ENCODE measurements at places on chromosomes 4 and X.

DNA sequence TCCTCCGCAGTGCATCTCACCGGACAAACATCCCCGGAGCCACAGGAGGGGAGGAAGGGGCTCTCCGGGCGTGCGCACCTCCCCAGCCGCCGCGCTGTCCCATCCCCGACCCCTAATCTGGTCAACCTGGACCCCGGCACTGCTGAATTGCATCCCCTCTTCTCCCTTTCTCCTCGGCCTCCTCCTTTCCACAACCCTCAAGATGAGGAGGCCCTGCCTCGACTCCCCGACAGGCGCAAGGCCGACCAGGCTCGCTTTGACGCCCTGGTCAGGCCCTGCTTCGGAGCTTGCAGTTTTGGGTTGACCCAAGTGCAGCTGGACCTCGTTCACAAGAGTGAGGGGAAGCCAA is 2.3 kb downstream of the PDGFRA start:
- no peak for DNase-seq

DNA sequence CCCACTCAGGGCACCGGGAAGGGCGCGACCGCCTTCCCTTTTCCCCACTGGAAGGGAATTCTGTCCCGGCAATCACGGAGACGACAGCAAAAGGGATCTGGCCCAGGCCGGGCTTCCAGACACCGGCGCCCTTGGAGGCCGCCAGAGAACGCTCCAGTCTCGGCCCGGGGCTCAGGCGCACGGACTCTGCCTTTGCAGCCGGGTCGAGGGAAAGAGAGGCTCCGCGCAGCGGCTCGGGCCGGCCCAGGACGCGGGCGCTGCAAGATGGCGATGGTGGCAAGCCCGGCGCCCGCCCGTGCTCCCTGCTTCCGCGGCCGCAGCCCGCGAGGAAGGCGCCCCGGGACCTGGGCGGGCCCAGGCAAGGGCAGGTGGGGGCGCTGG is 1.1 kb downstream of the CTBP1 start:
- DNase-seq: no peak

DNA sequence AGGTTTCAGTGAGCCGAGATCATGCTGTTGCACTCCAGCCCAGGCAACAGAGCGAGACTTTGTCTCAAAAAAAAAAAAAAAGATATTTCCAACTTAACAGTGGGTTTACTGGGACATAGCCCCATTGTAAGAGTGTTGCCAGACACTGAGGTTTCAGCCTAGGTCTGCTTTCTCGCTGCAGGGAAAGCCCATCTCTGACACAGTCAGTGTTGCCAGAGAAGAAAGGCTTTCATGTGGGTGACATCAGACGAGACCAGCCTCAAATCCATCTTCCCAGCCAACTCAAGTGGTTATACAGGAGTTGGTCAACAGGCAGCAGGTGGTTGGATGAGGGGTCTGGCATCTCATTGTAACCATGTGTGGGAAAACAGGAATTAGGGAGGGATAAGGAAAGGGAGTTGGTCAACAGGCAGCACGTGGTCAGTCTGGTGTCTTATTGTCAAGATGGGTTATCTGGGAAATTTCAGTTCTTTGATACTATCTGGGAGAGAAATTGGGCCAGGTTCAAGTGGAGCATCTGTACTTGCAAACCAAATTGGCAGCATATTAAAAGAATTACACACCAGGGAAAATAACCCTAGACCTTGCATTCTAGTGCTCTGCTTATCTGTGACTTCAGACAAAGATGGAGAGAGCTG is 41.1 kb downstream of the NELFA start:
- no peak for DNase-seq

- no peak for DNase-seq
Measured at GRCh38 chr4:17182888-17183287, 284.4 kb upstream of the LDB2 start.

DNA sequence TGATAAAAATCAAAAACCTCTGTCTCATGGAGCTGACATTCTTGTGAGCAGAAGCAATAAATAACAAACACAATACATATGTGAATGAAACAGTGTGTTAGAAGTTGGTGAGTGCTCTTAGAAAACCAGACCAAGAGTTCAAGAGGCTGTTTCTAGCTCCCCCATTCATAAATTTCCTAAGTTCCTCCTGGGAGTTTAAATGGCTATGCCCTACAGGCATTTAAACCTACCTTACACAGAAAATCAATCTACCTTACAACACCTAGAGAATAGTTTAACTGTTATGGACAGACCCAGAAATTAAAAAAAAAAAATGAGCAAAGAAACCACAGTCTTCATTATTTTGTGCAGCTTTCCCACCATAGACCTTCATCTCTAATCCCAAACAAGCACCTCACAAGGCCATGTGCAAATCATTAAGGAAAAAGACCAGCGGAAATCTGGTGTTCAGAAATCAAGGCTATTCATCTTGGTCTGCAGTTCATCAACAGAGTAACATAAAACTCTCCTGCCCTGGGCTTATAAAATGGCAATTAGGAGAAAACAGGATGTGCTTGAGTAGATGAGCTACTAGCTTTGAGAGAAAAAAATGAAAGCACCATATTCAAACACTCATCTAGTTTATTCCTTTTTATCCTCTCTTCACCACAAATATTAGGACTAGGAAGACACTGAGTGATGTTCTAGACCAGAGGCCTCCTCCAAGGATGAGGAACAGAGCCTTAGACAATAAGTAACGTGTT is 147.2 kb downstream of the SHROOM3 start:
- DNase-seq: no peak

GRCh38 chr4:90211174-90211573 is 84.0 kb downstream of the CCSER1 start:
- DNase-seq: no peak

DNA sequence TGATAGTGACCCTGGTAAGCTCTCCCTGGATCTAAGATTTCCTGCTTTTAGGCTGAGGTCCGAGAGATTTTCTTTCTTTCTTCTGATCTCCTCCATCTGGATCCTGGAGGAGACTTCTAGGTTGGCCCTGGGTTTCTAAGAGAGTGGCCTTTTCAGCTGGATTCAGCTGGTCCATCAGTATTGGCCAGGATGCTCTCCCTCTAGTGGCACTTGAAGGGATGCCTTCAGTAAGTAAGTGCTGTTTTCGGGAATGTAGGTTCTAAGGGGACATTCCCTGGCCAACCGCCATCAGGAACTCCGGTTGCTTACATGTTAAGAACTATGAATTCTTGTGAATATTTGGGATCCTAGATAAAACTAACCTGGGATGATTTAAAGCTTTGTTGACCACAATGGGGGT is 56.9 kb downstream of the SERTM2 start:
- peak; percentile 6 for DNase-seq

GRCh38 chr4:114729068-114729738 is 130.6 kb downstream of the UGT8 start:
- DNase-seq: peak; percentile 39

DNA sequence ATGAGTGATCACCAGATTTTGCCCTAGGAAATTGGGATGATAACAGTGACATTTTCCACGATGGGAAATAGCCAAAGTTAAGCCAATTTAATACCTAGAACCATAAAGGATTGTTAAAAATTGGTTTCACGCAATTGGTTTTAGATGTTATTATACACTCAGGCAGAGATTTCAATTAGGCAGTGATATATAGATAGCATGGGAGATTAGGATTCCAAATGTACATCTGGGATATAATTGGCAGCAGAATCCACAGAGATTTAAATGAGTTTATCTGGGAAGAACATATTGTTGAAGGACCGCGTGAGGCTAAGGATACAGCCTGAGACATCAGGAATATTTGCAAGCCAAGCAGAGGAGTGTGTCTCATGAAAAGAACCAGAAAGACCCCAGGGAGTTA is 351.6 kb downstream of the GPM6A start:
- no peak for DNase-seq

- no peak for DNase-seq
Measured at GRCh38 chr4:36332782-36333131, 51.3 kb downstream of the DTHD1 start.

DNA sequence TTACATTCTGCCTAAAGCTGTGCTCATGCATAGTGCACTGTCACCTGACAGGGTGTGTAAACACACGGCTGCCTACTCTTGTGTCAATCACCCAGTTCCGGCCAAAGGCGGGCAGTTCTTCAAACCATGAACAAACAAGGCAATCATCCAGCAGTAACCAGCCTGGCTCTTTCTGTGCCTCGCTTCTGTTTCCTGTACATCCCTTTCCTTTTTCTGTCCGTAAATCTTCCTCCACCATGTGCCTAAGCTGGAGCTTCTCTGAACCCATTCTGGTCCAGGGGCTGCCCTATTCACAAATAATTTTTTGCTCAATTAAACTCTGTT is 60.8 kb upstream of the CBR4 start:
- no peak for DNase-seq

DNA sequence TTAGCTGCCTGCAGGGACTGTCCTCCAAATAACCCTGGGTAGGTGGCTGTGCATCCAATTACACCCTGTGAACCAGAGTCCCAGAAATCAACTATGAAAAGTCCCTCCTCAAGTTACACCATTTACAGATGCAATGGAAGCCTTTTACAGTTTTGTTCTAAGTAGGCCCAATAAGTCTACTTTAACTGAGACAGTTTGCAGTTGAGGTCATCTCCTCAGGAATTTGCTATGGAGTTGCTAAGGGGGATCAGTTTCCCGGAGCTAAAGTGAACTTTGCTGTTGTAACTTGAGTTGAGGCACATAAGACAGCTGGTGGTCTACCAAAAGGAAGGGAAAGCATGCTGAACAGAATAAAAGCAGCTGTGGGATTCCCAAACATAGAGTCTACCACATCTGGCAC is 121.6 kb upstream of the STK26 start:
- no peak for DNase-seq

DNA sequence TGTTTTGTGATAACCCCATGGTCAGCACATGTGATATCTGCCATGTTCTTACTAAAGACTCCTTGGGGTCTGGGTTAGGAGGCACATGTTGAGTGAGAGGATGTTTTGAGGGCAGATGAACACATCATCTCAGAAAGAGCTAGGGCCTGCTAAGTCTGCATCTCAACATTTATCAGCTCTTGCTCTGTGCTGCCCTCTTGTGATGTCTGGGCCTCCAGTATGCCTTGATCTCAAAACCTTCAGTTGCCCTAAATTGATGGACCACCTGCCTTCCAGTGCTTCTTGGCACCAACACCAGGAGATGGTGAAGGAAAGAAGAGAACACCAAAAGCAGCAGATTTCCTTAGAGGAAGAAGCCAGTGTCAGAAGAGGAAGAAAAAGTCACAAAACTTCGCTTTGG is 22.5 kb downstream of the MID1 start:
- DNase-seq: peak; percentile 24

GRCh38 chr4:144703494-144703893 is 57.5 kb downstream of the HHIP start:
- DNase-seq: no peak

- no peak for DNase-seq
Measured at GRCh38 chrX:70504772-70505450, 60.3 kb downstream of the DLG3 start.

GRCh38 chr4:25923745-25924144 is 9.7 kb downstream of the SMIM20 start:
- no peak for DNase-seq

DNA sequence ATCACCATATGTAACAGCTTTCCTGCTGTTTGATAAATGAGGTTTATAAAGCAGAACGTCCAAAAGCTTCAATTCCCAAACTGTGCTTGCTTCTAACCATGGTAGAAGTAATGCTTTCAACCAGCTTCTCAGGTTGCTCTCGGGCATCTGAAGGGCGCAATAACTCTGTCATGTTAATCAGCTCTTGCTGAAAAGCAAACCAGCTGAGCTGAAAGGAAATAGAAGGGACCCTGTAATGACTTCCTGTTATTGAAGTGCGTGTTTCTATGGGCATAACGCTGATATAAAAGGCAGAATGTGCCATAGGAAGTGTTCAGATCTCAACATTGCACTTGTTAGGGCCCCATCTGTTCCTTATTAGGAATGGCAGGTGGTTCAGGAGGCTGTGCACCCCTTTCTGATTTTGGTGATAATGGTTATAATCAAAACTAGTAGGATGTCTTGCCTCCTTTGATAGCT is 21.2 kb downstream of the HERC3 start:
- DNase-seq: peak; percentile 86

DNA sequence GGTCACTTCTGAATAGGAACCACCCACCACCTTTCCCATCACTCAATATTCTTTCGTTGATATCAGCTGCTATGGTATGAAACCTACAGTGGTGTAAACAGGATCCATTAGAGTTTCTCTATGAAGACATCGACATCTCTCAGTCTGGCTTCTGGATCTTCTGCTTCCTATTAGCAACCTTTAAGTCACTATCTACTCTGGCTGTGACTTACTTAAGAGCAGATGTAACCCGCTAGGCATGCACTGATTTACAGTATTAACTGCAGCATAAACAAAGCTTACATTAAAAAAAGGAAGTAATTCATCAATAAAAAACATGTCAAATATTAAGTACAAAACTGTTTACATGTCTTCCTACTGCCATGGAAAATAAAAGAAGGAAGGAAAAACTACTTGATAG is 96.4 kb downstream of the ANAPC10 start:
- DNase-seq: no peak

GRCh38 chr4:167721617-167722486 is 370.5 kb upstream of the ANXA10 start:
- no peak for DNase-seq

GRCh38 chrX:70509078-70509477 is 64.4 kb downstream of the DLG3 start:
- no peak for DNase-seq

- DNase-seq: no peak
Measured at GRCh38 chr4:87037671-87038334, 103.0 kb downstream of the AFF1 start.

GRCh38 chr4:3436798-3437581 is 4.8 kb upstream of the HGFAC start:
- no peak for DNase-seq

DNA sequence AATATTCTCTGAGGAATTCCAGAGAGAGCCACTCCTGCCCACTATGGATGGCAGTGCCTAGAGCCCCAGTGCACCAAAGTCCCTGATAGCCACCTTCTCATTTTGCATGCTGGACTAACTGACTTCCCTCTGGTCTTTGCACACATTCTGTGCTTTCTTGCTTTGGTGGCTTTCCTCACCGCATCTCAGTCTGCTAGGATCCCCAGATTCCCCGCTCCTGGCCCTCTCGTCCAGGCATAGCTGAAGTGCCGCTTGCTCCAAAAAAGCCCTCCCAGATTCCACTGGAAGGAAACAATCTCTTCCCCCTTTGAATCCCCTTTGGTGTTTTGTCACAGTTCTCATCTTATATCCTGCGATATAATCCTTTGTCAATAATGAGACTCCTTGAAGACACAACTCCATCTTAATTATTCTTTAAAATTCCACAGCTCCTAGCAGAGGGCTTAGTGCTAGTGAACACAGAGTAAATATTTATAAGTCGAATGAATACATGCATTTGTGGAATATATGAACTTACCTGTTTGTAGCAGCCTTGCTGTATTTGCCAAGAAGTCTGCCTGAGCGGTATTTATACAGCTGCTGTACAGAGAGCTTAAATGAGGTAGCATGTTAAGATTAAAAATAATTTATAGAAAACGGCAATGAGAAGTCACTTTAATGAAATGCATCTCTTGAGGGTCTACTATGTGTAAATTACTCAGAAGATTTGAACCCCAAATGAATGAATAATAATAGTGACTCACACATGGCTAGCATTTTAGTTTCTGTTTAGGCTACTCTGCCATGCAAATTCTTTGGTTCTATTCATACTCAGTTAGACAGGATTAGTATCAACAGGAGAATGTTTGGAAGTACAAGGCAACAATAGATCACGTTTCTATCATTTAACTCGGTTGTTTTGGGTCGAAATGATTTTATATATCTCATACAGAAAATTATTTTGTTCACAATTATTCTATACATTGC is 421.9 kb upstream of the TENM3 start:
- peak; percentile 84 for DNase-seq

All from NCI-H1092 treated with DMSO at 0.1 percent for 48 hours (cell line).